ENCODE measurements at places on chromosomes 3 and 15. TPM values are rescaled to one million over a fixed set of nuclear protein-coding genes. Genes with fewer than 3 reads are reported as not detected.

Gene STXBP5L
- polyA plus RNA-seq = not detected

Gene P4HTM
- 24.9 TPM for polyA plus RNA-seq

Gene WDR93
- not detected for polyA plus RNA-seq

Gene BTBD1
- polyA plus RNA-seq = 56.1 TPM

Gene BSN
- not detected for polyA plus RNA-seq

Gene ANKRD63
- not detected for polyA plus RNA-seq

Gene ACTC1
- polyA plus RNA-seq = not detected

Gene SLC28A2
- polyA plus RNA-seq = not detected

Gene PRTG
- not detected for polyA plus RNA-seq

Gene TF
- polyA plus RNA-seq = not detected

Gene ZNF80
- polyA plus RNA-seq = 0.81 TPM

Data from immature natural killer cell (primary cell).